ENCODE measurements at places on chromosomes 13 and 19. TPM values are rescaled to one million over a fixed set of nuclear protein-coding genes. Genes with fewer than 3 reads are reported as not detected.

DNA sequence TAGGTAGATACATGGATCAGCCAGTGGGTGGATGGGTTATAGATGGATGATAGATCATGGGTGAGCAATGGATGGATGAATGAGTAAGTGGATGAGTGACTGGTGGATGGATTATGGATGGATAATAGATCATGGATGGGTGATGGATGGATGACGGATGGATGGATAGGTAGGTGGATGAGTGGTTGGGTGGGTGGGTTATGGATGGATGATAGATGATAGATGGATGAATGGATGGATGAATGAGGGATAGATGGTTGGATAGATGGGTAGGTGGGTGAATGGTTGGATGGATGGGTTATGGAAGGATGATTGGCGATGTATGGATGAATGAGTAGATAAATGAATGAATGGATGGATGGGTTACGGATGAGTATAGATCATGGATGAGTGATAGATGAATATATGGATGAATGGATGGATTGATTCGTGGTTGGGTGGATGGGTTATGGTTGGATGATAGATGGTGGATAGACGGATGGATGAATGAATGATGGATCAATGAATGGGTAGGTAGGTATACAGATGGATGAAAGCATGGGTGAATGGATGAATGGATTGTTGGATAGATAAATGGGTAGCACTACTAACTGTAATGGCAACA is 27.0 kb upstream of the PTPRS start:
- no peak overlapping the region for H3K4me3 ChIP-seq
- peaks cover 8% of the 10 kb centered on the region for H3K27me3 ChIP-seq
- no peaks in the 10 kb centered on the region for H3K4me1 ChIP-seq
- no peaks in the 10 kb centered on the region for H3K36me3 ChIP-seq
- no peak for DNase-seq

DNA sequence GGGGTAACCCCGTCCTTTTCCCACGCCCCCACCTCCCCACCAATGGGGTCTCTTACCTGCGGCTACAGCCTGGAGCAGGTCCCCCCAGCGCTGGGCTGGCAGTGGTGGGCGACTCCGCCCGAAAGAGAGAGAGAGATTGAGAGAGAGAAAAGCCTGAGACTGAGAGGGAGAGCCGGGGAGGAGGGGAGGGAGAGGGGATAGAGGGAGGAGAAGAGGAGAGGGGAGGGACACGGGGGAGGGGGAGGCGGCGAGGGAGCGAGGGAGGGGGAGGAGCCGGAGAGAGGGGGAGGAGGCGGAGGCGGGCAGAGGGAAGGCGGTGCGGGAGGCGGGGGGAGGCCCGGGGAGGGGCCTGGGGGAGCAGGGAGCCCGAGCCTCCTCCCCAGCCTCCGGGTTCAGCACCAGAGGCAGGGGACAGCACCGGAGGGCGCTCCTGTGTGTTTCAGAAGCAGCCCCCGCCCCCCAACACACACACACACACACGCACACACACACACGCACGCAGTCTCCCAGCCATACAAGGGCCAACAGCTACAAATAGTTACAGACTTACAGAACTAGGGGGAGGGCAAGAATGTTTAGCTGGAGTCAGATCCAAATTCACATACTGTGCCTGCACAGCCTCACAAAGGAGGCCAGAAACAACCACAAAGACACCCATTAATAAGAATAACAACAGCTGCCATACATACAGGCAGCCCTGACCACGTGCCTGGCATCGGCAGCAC is at the start of gene SLC8A2:
TSS of gene SLC8A2 (minus strand) at position 161 of the 725 bp plus-strand sequence. CDS start 5,490 bp downstream, outside the sequence.
- H3K4me1 ChIP-seq = no peaks in the 10 kb centered on the region
- H3K4me3 ChIP-seq = peak within 1 kb of the TSS; percentile 49
- H3K36me3 ChIP-seq = no peaks in the 10 kb centered on the region
- H3K27ac ChIP-seq = peak within 1 kb of the TSS; percentile 86

GRCh38 chr13:87570669-87571068 is 100.5 kb upstream of the SLITRK5 start:
- no peak for DNase-seq
- H3K27me3 ChIP-seq = no peaks in the 10 kb centered on the region
- H3K4me1 ChIP-seq = no peaks in the 10 kb centered on the region
- no peak overlapping the region for H3K27ac ChIP-seq
- no peak overlapping the region for H3K4me3 ChIP-seq
- no peaks in the 10 kb centered on the region for H3K36me3 ChIP-seq

GRCh38 chr19:23286477-23286876 is 36.3 kb upstream of the ZNF724 start:
- no peaks in the 10 kb centered on the region for H3K4me1 ChIP-seq
- H3K36me3 ChIP-seq = no peaks in the 10 kb centered on the region
- no peak overlapping the region for H3K4me3 ChIP-seq
- no peaks in the 10 kb centered on the region for H3K27me3 ChIP-seq

GRCh38 chr13:98521461-98522247 is 55.3 kb downstream of the STK24 start:
- H3K4me3 ChIP-seq = no peak overlapping the region
- no peaks in the 10 kb centered on the region for H3K27me3 ChIP-seq
- H3K27ac ChIP-seq = peak overlapping the region; percentile 8
- no peaks in the 10 kb centered on the region for H3K36me3 ChIP-seq

DNA sequence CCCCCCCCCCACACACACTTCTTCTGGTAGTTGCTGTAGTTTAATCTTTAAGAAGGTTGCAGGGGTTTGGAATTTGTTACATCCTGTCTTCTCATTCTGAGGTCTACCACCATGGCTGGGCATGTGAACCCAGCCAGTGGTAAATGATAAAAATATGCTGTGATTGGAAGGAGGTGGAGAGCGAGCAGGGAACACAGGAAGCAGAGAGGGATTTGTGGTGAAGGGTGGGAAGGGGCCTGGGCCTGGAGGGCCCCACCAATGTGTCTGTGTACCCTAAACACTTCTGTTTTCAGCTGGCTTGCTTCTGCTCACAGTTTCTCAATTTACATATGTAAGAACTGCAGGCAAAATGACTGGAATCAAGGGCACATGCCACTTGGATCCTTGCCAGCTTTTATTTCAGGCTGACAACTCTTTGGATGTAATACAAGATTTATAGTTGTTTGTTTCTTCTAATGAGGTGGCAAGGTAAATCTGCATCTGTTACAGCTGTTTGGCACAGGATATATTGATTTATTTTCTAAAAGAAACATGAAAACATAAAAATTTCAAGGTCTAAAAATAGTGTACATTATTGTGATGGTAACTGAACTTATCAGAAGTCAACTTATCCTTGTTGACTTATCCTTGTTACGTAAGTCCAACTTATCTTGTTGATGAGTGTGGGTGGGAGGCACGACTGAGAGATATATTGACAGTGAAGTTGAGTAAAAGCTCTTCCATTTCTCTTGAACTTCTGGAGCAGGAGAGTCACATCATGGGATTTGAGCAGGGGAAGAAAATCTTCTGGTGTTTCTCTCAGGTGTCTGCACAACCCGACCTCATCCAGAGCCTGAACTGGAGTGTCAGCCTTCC is 313.2 kb downstream of the SHISA2 start:
- no peaks in the 10 kb centered on the region for H3K4me1 ChIP-seq
- no peaks in the 10 kb centered on the region for H3K27me3 ChIP-seq

- DNase-seq = no peak
- no peaks in the 10 kb centered on the region for H3K27me3 ChIP-seq
- no peaks in the 10 kb centered on the region for H3K4me1 ChIP-seq
- no peak overlapping the region for H3K4me3 ChIP-seq
- H3K36me3 ChIP-seq = no peaks in the 10 kb centered on the region
These were observed 37.8 kb downstream of the OLFM4 start for GRCh38 chr13:53066411-53066810.

GRCh38 chr13:88866195-88866594 is 1195.0 kb downstream of the SLITRK5 start:
- no peak overlapping the region for H3K4me3 ChIP-seq
- no peaks in the 10 kb centered on the region for H3K4me1 ChIP-seq
- H3K27ac ChIP-seq = no peak overlapping the region

GRCh38 chr13:98529171-98529570 is 47.7 kb downstream of the STK24 start:
- peak; percentile 53 for DNase-seq
- no peak overlapping the region for H3K27ac ChIP-seq
- peaks cover 45% of the 10 kb centered on the region for H3K4me1 ChIP-seq
- no peaks in the 10 kb centered on the region for H3K27me3 ChIP-seq
- no peaks in the 10 kb centered on the region for H3K36me3 ChIP-seq

- H3K27ac ChIP-seq = no peak overlapping the region
- no peaks in the 10 kb centered on the region for H3K27me3 ChIP-seq
- DNase-seq = no peak
- no peak overlapping the region for H3K4me3 ChIP-seq
- H3K36me3 ChIP-seq = no peaks in the 10 kb centered on the region
These were observed 2.9 kb downstream of the FUT5 start for GRCh38 chr19:5867201-5868136.

DNA sequence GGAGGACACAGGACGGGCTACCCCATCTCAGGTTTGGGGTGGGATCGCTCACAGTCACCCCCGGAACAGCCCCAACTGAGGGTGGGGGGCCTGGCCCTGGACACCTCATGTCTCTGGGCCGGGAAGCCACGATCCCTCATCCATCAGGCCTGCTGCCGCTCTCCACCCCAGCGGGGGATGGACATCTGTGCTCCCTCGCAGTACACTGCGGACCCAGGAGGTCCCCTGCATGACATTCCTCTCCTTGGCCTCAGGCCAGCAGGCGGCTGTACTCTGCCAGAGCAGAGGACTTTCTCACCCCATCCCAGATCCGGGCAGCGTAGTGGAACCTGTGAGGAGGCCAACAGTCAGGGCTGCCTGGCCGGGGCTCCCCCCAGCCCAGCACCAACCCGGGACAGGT is 15.5 kb downstream of the IRGC start:
- H3K27ac ChIP-seq = no peak overlapping the region
- no peaks in the 10 kb centered on the region for H3K27me3 ChIP-seq
- no peak overlapping the region for H3K4me3 ChIP-seq
- no peak for DNase-seq

DNA sequence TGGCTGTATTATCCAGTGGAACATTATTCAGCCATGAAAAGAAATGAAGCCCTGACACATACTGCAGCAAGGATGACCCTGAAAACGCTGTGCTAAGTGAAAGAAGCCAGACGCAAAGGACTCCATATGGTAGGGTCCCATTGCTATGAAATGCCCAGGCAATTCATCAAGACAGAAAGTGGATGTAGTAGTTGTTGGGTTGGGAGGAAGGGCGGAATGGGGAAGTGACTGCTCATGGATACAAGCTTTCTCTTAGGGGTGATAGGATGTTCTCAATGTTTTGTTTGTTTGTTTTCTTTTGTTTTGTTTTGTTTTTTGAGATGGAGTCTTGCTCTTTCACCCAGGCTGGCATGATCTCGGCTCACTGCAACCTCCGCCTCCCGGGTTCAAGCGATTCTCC is 11.1 kb upstream of the CEACAM16 start:
- H3K36me3 ChIP-seq = no peaks in the 10 kb centered on the region
- H3K27ac ChIP-seq = no peak overlapping the region
- H3K4me3 ChIP-seq = no peak overlapping the region
- H3K4me1 ChIP-seq = no peaks in the 10 kb centered on the region
- DNase-seq = no peak

- H3K36me3 ChIP-seq = no peaks in the 10 kb centered on the region
- H3K4me3 ChIP-seq = no peak overlapping the region
- H3K27ac ChIP-seq = peak overlapping the region; percentile 69
- no peaks in the 10 kb centered on the region for H3K27me3 ChIP-seq
- H3K4me1 ChIP-seq = no peaks in the 10 kb centered on the region
These were observed 18.2 kb upstream of the RNF113B start for GRCh38 chr13:98195054-98195791.

GRCh38 chr13:68481130-68481529 is 1251.0 kb upstream of the PCDH9 start:
- H3K27ac ChIP-seq = no peak overlapping the region
- H3K36me3 ChIP-seq = no peaks in the 10 kb centered on the region
- DNase-seq = no peak
- H3K4me3 ChIP-seq = no peak overlapping the region
- H3K27me3 ChIP-seq = no peaks in the 10 kb centered on the region

GRCh38 chr19:31223740-31224534 is 125.3 kb downstream of the TSHZ3 start:
- no peaks in the 10 kb centered on the region for H3K36me3 ChIP-seq
- no peaks in the 10 kb centered on the region for H3K27me3 ChIP-seq
- DNase-seq = no peak
- peaks cover 10% of the 10 kb centered on the region for H3K4me1 ChIP-seq

- H3K4me1 ChIP-seq = peaks cover 11% of the 10 kb centered on the region
- no peak for DNase-seq
- peaks cover 17% of the 10 kb centered on the region for H3K36me3 ChIP-seq
- no peak overlapping the region for H3K4me3 ChIP-seq
These were observed 50.9 kb upstream of the TEX29 start for GRCh38 chr13:111269508-111269907.

GRCh38 chr13:100520936-100521850 is 67.4 kb downstream of the GGACT start:
- DNase-seq = no peak
- H3K4me3 ChIP-seq = no peak overlapping the region
- no peak overlapping the region for H3K27ac ChIP-seq

- H3K27ac ChIP-seq = no peak overlapping the region
- no peak overlapping the region for H3K4me3 ChIP-seq
- no peaks in the 10 kb centered on the region for H3K4me1 ChIP-seq
- no peaks in the 10 kb centered on the region for H3K27me3 ChIP-seq
- no peak for DNase-seq
These were observed 800.9 kb upstream of the ATXN8OS start for GRCh38 chr13:69306766-69307165.

DNA sequence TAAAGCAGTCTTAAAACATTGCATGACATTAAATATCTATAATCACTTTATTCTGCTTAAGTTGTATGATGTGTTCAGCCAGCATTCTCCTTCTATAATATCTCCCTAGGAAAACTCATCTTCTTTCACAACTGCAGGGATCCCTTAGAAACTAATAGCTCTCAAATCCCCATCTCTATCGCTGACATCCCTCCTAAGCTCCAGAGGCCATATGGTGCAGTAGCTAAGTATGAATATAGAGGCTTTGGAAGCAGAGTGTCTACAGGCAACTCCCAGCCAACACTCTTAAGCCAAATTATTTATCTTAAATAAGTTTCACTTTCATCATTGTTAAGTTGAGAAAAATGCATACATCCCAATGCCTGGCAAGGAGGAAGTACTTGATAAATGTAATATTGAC is 349.5 kb upstream of the MIR17HG start:
- no peaks in the 10 kb centered on the region for H3K4me1 ChIP-seq
- H3K27ac ChIP-seq = no peak overlapping the region
- H3K36me3 ChIP-seq = no peaks in the 10 kb centered on the region
- H3K4me3 ChIP-seq = no peak overlapping the region
- H3K27me3 ChIP-seq = no peaks in the 10 kb centered on the region

GRCh38 chr13:65965501-65965900 is 1264.6 kb downstream of the PCDH9 start:
- no peaks in the 10 kb centered on the region for H3K36me3 ChIP-seq
- no peak overlapping the region for H3K4me3 ChIP-seq
- no peak overlapping the region for H3K27ac ChIP-seq
- DNase-seq = no peak
- H3K27me3 ChIP-seq = no peaks in the 10 kb centered on the region

GRCh38 chr19:10566658-10567410 is 1.0 kb upstream of the KRI1 start:
- no peak for DNase-seq
- H3K4me3 ChIP-seq = peak overlapping the region; percentile 93
- peak overlapping the region; percentile 93 for H3K27ac ChIP-seq
- H3K36me3 ChIP-seq = no peaks in the 10 kb centered on the region

- peak; percentile 95 for DNase-seq
- H3K4me3 ChIP-seq = peak overlapping the region; percentile 31
- H3K4me1 ChIP-seq = peaks cover 85% of the 10 kb centered on the region
These were observed 10.3 kb downstream of the EHD2 start for GRCh38 chr19:47723581-47723940.

Gene CGB5
- not detected for polyA plus RNA-seq

Gene SIGLEC5
- not detected for polyA plus RNA-seq

Gene JAK3
- 22.0 TPM for polyA plus RNA-seq

Gene PRR22
- 9.2 TPM for polyA plus RNA-seq

Gene CDC34
- polyA plus RNA-seq = 96.7 TPM

Gene EPN1
- polyA plus RNA-seq = 146 TPM

Gene SERP2
- 3.2 TPM for polyA plus RNA-seq

Measured in sigmoid colon (tissue), 7 donors.